Stimulated activated CD4-positive, alpha-beta T cell treated with anti-CD3 and anti-CD28 coated beads, Interleukin-15, amount 100 ng/mL, for 48 hours (primary cell): ENCODE measurements at places on chromosomes 1 and 21.
A peak's percentile ranks its signal among the peaks of the same experiment; 100 is the strongest.

DNA sequence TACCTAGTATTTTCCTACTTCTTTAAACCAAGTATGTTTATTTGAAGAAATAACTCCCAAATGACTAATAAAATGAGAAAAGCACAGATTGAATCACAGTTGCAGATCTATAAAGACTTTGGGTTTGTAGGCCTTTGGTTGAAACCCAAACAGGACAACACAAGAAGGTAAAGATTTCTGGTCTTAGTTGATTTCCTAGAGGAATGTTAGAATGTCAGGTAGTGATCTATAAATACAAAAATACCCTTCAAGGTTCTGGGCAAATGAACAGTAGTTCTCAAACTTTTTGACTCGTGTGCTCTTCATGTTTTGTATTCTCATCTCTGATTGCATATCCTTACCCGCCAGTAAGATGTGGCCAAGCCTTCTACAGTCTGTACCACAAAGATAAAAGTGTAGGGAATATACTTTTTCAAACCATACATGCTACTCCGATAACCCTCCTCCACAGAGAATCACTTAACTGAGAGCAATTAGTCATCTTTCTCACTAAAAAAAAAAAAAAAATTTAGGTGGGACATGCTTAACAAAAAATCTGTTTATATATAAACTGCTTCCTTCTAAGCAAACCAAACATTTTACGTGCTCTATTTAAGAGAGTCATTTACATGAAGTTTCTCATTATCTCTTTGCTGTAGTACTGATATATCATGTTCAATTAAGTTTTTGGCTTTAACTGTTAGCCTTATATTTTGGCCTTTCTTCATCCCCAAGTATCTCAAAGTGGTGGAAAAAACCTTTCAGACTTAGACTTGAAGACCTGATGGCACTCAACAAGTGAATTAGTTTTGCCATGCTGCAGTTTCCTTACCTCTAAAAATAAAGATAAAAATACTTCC is 36.0 kb downstream of the CNIH4 start:
- DNase-seq = no peak

GRCh38 chr1:187456446-187456845 is 627.7 kb downstream of the PLA2G4A start:
- DNase-seq = no peak

- DNase-seq = no peak
These were observed 24.1 kb upstream of the NFASC start for GRCh38 chr1:204846546-204846945.

GRCh38 chr1:9886092-9886742 is 23.9 kb downstream of the CTNNBIP1 start:
- DNase-seq = no peak

DNA sequence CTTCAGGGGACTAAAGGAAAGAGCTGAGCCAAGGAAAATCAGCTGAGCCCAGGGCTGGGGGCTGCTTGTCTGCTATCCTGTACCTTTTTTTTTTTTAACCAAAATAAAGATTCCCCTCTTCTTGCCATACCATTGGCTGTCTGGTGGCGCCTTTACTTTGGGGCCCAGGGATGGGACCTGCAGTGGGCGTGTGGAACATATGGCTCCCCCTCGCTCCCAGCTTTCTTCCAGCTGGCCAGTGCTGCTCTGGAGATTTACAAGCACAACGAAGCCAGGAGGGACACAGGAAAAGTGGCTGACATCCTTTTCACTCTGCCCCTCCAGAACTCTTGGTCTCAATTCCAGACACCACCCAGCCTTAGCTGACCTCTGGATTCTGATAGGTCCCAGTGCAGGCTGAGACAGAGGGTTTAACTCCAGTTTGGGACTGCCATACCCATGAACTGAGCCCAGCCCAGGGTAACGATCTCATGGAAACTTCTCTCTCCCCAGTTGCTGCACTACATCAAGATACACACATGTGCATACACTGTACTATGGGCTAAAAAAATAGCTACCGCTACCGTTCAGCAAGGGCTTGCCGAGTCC is 5.4 kb upstream of the SFN start:
- no peak for DNase-seq

GRCh38 chr1:205568135-205568468 is 63.6 kb downstream of the CDK18 start:
- no peak for DNase-seq

GRCh38 chr21:43279578-43279894 is 110.7 kb downstream of the CRYAA start:
- DNase-seq = no peak

GRCh38 chr1:55196433-55197035 is 18.6 kb downstream of the USP24 start:
- DNase-seq = no peak

DNA sequence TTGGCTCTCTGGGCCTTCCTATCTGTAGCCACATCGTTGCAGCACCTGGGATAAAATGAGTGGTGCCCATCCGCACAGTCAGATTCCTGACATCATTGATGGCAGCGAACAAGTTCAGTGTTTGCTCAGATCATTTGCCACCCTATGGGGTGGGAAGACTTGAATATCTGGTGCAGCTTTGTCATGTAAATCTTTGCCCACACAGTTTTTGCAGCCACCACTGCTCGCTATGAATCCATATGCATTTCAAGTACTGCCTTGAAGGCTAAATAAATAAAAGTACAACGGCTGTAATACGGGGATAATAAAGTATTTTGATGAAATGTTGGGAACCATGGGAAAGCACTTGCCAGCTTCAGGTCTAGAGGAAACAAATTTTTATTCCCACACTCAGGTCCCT is 56.3 kb upstream of the COA6 start:
- DNase-seq = no peak

DNA sequence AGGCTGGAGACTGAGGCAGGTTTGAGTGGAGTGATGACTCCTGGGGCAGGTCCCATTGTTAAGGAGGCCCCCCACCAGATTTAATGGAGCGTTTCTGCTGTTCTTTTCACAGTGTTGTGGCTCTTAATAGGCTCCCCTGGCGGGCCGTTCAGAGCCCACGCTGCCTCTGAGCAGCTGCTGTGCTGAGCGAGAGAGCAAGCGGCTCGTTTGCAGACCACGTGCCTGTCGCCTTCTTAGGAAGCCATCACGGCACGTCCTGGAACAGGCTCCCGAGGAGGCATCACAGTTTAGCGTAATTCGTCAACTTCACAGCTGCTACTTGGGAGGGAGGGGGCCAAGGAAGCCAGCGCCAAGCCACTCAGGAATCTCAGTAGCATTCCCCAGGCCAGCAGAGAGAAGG is 70.5 kb upstream of the CTTNBP2NL start:
- no peak for DNase-seq

GRCh38 chr1:117712621-117713020 is 106.8 kb downstream of the TENT5C start:
- DNase-seq = no peak

DNA sequence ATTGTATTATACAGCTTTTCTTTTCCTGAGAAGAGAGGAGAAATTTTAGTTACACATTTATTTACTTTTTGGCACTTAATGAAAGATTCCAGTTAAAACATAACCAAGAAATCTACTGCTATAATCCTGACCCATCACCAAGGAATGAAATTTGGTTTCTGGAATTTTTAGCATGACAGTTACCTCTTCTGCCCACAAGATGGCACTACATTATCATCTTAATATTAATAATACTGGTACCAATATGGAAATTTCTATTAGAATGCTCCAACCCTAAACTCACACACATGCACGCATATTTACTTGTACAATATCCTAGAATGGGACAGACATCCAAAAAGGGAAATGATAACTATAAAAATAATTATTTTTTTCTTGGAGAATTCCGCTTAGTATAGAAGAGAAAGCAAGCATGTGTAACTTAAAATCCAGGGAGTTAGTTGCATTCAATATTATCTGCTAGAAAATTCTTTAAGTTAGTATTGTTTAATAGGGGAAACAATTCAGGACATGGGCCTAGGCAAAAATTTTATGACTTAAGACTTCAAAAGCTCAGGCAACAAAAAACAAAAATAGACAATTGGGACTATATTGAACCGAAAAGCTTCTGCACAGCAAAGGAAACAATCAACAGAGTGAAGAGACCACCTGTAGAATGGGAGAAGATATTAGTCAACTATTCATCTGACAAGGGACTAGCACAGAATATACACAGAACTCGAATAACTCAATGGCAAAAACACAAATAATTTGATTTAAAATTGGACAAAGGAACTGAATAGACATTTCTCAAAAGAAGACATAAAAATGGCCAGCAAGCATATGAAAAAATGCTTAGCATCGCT is 37.4 kb downstream of the MAP3K21 start:
- no peak for DNase-seq

DNA sequence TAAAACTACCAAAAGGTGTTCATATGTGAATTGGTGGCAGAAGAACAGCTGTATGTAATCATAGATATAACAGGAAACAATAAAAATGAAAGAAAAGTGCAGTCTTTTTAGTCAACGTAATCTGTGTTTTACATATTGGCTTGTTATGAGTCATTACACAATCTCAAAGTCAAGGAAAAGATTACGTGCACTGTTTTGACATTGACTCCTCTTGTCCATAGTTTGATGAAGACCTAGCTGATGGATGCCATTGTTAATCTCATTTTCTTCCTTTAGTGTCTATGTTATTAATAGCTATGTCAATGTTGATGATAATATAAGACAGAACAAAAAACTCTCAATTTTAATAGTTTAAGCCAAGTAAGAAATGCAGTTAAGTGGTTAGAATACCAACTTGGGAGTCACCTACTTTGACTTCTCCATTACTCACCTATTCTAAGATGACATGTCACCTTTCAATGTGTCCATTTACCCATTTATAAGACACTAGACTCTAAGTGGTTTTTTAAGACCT is 84.5 kb upstream of the SAMSN1 start:
- DNase-seq = no peak

DNA sequence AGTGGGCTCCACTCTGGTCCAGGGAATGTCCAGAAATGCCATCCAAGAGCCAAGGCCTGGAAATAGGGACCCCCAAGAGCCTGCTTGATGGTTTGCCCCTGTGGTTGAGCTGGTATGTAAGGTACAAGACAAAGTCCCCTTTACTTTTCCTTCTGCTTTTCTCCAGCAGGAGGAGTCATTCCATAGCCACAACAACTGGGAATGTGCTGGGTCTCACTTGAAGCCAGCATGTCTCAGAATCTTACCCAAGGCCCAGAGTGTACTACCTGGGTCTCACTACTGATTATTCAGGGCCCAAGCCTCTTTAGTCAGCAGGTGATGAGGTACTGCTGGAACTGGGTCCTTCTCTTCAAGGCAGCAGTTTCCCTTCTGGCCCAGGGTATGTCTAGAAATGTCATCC is 62.1 kb upstream of the CD55 start:
- DNase-seq = no peak

DNA sequence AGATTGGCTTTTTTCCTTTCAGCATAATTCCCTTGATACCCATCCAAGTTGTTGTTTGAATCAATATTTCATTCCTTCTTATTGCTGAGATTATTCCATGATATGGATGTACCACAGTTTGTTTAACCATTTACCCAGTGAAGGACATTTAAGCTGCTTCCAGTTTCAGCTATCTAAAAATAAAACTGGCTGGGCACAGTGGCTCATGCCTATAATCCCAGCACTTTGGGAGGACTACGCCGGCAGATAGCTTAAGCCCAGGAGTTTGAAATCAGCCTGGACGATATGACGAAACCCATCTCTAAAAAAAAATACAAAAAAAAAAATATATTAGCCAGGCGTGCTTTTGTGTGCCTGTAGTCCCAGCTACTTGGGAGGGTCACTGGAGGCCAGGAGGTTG is 32.6 kb downstream of the SEMA6C start:
- DNase-seq = no peak

- DNase-seq = no peak
These were observed 5.2 kb downstream of the RGL1 start for GRCh38 chr1:183810121-183810520.

GRCh38 chr1:246012341-246012740 is 494.7 kb downstream of the SMYD3 start:
- no peak for DNase-seq

GRCh38 chr1:107473065-107473464 is 332.2 kb downstream of the NTNG1 start:
- no peak for DNase-seq

DNA sequence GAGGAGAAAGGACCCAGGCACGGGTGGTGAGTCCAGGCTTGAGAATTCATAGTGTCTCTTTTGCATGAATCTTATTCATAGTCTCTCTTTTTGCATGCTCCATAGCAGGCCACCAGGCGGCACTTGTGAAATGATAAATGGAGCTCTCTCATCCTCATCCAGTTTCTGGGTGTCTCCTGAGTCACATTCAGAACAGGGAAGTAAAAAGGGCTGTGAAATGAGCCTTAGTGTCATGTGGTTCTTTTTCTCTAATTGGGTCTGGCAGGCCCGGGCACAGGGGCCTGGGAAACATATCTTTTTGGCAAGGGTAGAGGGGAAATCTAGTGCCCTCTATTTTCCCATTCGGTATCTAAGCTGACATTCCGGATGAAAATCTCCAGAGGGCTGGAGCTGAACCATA is 19.1 kb upstream of the NCF2 start:
- no peak for DNase-seq

DNA sequence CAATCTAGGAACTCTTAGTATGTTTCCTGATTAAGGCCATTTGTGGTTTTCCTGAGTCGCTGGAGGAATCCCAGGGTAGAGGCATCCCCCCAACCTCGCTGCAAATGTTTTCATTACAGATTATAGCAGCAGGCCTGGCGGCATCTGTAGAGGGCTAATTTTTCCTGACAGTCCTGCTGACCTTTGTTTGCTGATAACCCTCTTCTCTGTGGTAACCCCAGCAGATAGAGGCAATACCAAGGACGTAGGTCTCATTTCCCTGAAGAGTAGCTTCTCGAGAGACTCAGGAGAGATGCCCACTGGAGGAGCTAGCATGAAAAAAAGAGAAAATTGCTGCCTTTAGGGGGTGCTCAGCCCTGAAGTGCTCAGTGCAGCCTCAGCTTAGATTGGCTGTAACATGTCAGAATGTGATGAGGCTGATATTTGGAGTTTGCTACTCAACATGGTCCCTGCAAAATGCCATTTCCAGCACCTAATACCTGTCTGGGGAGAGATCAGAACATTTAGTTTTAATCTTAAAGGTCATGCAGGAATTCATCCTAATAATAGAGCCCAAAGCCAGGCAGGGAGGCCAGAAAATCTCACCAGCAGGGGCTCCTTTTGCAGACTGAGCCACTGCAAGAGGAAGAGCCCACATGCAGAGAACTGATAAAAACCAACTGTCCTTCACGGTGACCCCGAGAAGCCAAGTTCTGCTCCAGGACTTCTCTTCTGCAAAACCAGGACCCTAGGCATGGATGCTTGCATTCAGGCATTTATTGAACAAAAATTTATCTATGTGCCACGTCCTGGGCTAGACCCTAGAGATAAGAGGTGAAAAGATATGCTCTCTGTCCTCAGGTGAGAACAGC is 184.5 kb downstream of the KAZN start:
- no peak for DNase-seq

DNA sequence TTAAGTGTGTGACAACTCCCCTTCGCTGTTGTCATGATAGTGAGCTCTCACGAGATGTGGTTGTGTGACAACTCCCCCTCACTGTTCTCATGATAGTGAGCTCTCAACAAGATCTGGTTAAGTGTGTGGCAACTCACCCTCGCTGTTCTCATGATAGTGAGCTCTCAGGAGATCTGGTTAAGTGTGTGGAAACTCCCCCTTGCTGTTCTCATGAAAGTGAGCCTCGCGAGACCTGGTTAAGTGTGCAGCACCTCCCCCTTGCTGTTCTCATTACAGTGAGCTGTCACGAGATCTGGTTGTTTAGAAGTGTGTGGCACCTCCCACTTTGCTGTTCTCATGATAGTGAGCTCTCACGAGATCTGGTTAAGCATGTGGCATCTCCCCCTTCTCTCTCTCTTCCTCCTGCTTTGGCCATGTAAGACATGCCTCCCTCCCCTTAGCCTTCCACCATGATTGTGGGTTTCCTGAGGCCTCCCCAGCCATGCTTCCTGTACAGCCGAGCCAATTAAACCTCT is 25.1 kb upstream of the LSS start:
- DNase-seq = peak; percentile 36
